ENCODE measurements at places on chromosomes 6 and 20.

DNA sequence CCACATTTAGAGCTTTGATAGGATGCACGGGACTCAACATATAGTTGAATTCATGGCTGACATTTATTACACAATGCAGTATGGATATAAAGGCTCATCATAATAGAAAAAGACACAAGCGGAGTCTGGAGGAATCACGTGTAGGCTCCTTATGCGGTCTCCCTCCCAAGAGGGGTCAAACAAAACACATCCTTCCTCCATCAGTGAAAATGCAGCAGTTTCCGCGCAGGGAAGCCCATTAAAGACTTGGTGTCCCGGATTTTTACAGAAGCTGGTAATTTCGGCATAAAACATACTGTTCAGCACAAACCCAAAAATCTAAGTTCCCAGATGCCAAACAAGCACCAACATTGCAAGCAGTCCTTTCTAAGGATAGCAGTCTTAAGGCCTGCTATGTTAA is 1.1 kb downstream of the USP45 start:
- DNase-seq = no peak

DNA sequence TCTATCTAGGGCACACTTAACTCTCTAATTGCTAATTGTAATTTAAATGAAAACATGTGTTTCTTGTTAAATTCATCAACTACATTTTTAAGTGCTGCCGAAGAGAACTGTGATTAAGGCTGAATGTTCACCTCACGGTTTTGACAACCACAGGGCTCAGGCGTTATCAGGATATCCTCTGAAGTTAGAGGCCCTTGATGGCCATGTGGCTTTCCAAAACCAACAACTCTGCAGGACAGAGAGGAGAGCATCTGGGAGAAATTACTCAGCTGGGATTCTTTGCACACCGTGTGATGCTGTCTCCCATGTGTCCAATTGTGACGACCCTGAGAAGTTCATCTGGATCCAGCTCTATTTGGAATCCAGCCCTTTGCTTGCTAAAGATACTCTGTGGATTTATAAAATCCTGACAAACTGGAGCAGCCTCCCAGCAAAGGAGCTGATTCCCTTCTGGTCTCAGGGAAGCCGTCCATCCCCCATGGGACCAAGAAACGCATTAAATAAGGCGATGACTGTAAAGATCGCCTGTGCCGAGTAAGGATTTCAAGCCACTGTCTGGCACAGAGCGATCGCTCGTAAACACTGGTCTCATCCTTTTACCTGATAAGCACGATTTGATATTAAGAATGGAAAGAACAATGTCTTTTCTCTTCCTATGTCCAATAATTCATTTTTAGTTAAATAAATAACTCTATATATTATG is 401.1 kb downstream of the CD83 start:
- no peak for DNase-seq

DNA sequence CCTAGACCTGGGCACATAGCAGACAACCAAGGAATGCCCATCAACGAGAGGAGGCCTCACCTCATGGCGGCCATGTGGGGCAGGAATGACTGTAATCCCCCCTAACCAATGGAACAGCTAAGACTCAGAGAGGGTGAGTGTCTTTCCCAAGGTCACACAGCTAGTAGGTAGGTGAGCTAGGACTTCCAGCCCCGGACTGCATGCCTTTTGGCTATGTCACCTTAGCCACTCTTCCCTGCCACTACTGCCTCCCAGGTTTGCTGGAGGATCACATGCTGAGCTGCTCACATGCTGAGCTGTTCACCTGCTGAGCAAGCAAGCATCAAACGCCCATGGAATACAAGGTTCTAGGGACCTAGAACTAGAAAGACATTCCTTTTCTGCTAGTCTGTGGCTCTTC is 188.5 kb upstream of the PMEPA1 start:
- DNase-seq = no peak

DNA sequence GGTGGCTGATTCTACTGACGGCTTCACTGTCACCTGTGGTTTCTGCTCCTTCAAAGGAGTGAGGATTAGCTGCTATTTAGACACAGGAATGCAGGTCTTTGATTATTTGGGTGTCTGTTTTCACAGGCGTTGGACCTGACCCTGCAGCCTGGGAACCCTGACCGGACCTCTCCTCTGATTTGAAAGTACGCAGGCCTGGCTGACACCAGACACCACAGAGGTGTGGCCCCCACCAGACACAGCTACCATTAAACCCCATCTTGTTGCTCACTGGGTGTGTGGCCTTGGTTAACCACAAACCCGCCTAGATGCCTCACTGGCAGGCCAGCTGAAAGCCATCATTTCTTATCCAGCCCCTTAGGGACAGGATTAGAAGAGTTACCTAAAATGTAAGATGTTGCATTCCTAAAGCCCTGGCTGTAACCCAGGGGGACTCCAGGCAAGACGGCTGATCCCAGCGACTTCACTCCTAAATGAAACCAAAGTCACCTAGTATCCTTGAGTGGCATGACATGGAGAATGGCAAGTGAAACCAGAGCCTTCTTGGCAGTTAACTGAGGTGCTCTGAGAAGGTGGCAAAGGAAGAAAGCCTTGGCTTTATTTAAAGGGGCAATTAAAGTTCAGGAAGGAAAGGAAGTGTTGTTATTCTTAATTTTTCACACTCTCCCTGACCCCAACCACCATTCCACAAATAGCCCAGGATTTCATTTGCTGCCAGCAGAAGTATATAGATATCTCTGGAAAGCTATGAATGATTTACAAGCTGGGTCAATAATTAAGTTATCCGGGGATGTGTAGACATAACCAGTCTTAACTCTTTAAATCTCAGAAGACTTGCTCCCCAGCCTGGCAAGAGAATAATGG is 169.9 kb downstream of the QRSL1 start:
- no peak for DNase-seq

- peak; percentile 10 for DNase-seq
Measured at GRCh38 chr6:6942831-6943230, 164.9 kb upstream of the RREB1 start.

- peak; percentile 42 for DNase-seq
Measured at GRCh38 chr20:52083627-52084232, 107.8 kb downstream of the ZFP64 start.

GRCh38 chr20:6081236-6081635 is 27.4 kb upstream of the LRRN4 start:
- DNase-seq = no peak

- DNase-seq = no peak
Measured at GRCh38 chr6:30162265-30163089, 869 bp upstream of the TRIM15 start.

GRCh38 chr6:80366714-80367113 is 260.2 kb downstream of the BCKDHB start:
- no peak for DNase-seq

DNA sequence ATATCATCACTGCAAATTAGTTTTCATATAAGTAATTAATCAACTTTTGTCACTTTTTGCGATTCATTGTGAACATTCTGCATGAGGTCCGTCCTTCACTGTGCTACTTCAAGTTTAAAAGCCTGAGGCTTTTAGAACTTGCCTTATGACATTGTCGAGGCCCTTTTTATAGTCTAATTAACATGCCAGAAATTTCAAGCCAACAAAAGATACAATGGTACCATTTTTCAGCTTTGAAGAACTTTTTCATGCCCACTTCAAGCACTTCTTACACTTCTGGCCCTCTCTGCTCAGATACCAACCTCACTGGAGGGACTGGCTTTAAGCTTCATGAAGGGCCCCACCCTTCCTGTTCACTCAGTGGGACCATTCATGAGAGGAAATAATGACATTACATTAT is 323.1 kb downstream of the TPBG start:
- DNase-seq = no peak

DNA sequence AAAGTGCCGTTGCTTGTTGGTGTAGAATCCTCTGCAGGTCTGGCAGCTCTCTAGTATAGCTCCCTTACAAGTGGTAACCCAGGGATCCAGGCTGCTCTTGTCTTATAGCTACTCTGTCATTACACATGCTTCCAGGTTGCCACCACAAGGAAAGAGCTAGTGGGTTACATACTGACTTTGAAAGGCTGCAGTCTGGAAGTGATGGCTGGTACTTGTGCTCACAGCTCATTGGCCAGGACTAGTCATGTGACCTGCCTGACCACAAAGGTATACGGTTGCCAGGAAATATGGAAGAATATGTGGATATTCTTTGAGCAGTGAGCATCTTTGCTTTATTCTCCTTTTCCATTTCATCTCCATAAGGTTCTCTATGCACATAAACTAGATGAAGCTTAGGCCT is 46.0 kb downstream of the RREB1 start:
- no peak for DNase-seq

GRCh38 chr6:153084393-153084792 is 46.7 kb downstream of the RGS17 start:
- DNase-seq = no peak

DNA sequence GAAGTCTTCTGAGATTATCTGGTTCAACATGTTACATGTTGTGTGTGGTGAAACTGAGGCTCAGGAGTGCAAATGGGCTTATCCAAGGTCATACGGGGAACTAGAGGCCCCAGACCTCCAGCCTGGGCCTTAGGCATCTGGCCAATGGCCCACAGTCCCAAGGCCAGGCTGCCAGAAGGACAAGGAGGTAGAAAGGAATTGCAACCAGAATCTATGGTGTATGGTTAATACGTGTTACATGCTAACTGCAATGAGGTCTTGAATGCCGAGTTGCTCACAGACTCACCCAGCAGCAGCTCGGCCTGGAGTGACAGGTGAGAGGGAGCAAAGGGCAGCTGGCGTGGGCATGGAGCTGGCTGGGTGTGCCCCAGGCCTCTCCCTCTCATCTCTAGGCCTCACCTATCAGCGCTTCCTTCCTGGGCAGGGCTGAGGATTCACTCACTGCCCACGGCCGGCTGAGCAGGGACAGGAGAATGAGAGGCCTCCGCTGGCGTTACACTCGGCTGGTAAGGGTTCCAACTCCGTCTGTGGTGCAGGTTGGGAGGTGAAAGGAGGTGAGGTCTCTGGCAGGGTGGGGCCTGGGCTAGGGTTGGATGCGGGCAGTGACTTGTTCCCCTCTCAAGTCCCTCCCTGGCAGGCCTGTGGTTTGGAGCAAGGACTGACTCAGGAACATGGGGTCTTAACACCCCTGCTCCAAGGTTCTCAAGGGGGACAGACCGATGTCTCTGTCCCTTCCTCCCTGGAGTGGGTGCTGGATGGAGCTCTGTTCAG is at the start of gene TLDC2:
Gene TLDC2, plus strand, starts transcription at position 437 of the 771 bp plus-strand sequence. Its CDS starts 37 bp downstream, at position 474.
- no peak for DNase-seq

DNA sequence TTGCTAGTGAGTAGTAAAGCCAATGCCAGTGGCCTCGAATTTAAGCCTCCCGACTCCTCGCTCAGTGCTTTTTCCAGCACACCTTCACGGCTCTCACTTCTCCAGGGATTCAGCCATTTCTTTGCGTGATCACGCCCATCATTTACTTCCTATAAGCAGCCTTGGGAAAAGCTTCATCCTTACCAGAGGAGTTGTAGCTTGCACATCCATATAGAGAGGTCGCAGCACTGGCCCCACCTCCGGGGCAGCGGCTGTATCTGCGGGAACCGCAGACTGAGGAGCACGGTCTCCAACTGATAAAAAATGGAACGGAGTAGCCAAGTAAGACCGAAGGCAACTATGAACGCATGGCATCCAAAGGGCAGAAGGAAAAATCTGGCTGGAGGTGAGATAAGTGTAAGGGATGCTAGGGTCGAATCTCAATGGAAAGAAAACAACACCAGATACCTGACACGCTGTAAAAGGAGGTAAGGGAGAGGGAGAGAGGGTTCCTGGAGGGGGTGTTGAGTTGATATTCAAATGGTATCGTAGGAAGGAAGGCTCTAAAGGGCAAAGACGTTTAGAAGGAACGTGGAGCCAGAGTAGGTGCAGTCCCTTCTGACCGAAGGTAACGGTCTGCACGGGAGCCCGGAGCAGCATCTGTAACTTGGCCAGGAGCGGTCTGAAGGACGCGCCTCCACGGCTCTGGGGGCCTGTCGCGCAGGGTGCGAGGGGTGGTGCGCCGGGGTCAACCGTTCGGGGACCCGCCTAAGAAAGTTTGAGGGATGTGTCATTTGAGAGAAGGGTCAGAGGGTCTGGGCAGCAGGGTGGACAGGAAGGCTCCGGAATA is 640 bp downstream of the NFS1 start:
- no peak for DNase-seq

GRCh38 chr6:107560657-107561056 is 70.7 kb downstream of the SOBP start:
- DNase-seq = no peak

- no peak for DNase-seq
Measured at GRCh38 chr20:63750807-63751470, 11.4 kb downstream of the SLC2A4RG start.

DNA sequence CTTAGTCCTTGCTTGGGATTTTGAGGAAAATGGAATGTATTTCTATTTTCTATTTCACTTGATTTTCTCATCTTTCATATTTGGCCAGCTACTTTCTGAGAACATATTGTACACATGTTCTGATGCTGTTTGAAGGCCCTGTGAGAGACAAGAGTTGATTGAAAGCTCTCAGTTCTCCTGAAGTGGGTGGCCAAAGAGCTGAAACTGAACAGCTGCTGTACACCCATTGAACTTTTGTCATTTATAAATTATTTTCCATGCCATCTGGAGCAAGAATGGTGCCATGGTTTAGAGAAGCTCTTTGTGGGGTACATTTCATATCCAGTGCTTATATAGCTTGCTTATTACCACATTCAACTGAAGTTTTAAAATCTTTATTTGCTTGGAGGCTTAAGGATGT is 298.3 kb downstream of the PRL start:
- no peak for DNase-seq

Measured in hippocampal formation (tissue), 2 donors.